WTC11 (cell line): ENCODE measurements at places on chromosomes 3 and 15.

GRCh38 chr3:69160525-69160924 is 38.1 kb upstream of the LMOD3 start:
- no peak for DNase-seq

GRCh38 chr3:149655826-149656574 is 1.8 kb downstream of the WWTR1 start:
- DNase-seq: no peak

DNA sequence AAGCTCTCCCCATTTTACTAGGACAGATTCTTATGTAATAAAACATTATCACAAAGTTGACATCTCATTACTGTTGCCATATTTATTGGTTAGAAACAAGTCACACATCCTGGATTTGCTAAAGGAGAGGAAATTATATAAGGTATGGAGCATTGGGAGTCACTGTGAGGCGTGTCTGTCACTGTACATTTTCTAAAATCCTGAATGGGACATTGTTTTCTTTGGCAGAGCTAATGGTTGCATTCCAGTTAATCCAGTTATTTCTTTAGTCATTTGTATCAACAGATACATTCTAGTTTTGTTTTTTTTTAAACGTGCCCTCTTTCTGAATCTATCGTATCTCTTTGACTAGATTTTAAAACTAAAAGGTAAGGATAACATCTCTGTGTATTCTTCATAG is 70.2 kb upstream of the MITF start:
- DNase-seq: no peak

DNA sequence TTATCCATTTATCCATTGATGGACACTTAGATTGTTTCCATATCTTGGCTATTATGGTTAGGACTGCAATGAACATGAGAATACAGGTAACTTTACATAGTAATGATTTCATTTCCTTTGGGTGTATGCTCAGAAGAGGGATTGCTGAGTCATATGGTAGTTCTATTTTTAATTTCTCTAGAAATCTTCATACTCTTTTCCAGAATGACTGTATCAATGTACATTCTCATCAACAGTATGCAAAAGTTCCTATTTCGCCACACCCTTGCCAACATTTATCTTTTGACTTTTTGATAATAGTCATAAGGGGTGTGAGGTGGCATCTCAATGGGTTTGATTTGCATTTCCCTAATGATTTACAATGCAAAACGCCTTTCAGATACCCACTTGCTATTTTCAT is 6.2 kb upstream of the NIPA1 start:
- no peak for DNase-seq

DNA sequence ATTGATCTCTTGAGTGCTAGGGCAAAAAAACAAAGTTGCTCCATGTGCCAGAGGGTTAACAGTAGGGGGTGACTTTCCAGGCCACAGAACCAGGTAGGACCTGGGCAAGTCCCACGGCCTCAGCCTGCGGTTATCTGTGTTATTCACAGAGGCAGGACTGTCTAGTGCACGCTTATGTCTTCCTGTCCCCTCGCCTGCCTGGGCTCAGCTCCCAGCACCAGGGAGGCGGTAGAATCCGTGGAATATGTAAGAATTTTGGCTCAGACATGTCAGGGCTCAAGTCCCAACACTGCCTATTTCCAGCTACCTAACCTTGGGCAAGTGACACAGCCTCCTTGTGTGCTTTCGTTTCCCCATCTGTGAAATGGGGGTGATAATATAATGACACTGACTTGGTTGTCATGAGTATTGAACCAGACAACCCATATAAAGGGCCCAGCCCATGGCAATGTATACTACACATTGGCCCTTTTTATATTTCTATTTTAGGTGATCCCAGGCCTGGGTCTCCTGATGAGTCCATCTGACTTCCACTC is 44.3 kb upstream of the FLNB start:
- no peak for DNase-seq

- no peak for DNase-seq
Observed at GRCh38 chr3:52614689-52615088, 71.0 kb downstream of the PBRM1 start.

DNA sequence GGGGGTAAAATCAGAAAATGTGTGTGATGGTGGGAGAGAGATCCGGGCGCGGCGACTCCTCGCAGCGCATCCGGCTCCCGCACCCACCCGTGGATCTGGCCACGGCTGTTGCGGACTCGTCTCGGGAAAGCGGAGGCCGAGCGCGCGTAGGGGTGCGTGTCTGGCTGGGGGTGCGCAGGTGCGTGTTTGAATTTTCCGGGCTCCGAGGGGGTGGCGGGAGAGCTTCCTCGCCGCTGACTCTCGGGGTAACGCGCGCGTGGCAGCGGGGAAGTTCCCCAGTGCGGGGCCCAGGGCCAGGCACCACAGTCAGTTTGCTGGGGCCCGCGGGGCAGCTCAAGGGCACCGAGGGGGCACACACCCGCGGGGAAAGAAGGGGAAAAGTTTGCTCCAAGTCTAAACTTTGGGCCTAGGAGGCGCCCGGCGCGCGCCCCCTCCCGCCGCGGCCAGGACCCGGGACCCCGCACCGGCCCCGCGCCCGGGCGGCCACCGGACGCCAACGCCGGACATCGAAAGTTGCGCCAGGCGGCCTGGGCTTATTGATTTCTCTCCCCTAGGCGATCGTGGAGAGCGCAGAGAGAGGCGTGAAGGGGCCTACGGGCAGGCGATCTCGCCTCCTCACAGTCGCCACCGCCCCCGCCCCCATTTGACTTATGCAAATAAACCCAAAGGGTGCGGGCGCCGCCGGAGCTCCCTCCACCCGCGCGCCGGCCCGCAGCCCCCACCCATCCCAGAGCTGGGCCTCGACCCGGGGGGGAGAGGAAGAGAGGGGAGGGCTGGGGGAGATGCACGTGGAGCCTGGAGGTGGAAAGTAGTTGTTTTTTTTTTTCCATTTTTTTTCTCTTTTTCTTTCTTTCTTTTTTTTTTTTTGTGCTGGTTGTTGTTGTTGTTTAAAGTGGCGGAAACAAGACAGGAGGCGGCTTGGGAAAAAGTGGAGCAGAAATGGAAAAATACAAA is 639 bp downstream of the FOXP1 start:
- DNase-seq: peak; percentile 79

- DNase-seq: no peak
Observed at GRCh38 chr3:126889276-126890201, 93.4 kb upstream of the PLXNA1 start.

DNA sequence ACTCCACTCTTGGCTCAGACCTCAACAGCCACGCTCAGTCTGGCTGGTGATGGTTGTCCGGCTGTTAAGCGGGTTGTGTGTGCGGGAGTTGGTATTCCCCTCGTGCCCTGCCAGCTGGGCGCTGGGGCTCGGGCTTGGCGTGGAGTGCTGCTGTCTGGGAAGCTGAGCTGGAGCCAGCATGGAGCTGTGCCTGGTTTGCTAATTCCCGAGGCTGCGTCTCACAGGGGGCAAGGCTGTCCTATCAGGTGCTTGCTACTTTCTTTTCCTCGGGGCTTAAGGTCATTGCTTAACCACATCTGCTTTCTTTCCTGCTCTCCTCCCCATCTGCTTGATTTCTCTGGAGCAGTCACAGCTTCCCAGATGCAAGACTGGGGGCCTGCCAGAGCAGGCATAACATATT is 29.9 kb downstream of the PDIA5 start:
- DNase-seq: no peak

GRCh38 chr3:69080233-69080920 is at the start of gene UBA3:
Gene UBA3 (minus strand): TSS chr3:69080365. CDS start chr3:69080353, 12 bp downstream.
- peak; percentile 88 for DNase-seq

DNA sequence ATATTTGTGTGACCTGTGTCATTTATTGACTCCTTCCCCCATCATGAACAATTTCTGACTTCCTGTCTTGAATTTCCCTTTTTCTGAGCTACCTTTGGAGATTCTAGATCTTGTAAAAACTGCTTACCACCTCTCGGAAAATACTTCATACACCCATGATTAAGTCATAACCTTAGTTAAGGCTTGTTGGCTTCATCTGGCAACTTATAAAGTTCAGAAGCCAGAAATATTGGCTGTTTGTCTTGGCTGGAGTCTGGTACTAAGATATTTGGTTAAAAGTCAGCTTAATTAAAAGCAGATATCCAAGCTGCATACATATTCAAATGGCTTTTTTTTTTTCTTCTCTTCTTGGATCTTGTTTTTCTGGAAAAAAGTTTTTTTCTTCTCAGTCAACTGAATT is 37.3 kb upstream of the B3GALNT1 start:
- no peak for DNase-seq

- DNase-seq: no peak
Observed at GRCh38 chr3:117856354-117856753, 1146.8 kb downstream of the TUSC7 start.

- DNase-seq: no peak
Observed at GRCh38 chr3:56137415-56137814, 330.9 kb downstream of the ERC2 start.

DNA sequence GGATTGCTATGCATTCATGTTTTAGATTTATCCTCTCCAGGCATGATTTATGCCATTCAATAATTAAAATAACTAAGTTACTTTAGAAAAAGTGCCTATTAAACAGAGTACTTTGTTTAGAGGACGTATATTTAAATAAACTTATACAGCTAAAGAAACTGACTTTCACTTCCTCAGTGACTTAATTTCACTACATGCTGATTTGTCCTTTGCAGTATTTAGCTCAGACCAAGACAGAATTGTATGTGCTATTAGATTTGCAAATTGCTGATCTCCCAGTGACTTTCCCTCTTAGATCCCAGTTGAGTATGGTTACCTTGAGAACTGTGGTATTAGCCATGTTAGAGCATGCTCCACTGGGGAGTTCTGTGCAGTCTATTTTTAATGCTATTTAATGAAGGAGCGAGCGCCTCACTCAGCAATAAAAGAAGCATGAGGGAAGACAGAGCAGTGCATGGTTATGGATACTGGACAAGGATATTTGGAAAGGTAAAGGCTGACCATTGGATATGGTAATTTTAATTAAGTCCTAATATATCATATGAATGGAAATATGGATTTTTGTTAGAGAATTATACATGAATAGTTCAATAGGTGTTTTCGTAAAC is 2.7 kb downstream of the ARPP21 start:
- DNase-seq: no peak

DNA sequence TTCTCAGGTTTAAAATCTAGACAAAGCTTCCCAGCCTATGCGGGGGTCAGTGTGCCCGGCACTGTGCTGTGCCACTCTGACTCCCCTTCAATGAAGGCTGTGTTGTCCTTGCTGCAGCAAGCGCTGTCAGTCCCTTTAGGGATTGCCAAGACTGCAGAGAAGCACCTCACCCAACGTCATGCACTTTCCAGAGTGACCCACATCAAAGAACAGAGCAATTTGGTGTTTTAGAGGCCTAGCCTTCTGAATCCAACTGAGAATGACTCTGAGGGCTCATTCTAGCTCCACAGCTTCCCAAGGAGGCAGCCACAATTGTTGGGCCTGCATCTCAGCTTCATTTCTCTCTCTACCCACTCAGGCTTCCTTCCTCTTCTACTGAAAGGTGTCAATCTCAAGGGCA is 26.4 kb downstream of the SLC9A9 start:
- no peak for DNase-seq

DNA sequence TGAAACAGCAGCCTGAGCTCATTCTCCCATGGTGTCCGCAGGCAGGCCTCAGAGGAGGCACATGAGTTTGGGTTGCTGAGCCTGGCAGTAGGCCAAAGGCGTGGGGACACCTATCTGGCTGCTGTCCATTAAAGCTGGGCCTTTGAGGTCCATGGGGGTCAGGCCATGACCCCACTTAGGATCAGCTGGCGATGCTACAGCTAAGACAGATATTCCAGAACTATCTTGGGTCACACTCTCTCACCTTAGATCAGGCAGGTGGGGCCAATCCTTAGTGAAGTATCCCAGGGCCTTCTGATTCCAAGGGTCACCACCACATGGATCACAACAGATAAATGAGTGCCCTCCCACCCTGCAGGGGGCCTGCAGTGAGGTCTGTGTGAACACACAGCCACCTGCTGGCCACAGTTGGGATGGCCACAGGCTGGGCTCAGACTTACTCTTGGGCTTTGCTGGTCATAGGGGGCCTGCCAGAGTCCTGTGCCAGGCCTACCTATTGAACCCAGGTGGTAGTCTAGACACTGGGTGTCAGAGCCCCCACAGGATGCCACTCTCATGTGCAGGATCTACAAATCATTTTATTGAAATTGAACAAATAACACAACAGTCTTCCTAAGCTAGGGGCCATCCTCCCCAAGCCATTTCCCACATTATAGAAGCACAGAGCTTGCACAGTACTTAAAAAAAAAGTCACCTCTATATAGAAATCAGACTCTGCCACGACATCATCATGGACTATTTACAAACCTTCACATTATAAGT is 2.0 kb upstream of the HYAL2 start:
- peak; percentile 94 for DNase-seq

DNA sequence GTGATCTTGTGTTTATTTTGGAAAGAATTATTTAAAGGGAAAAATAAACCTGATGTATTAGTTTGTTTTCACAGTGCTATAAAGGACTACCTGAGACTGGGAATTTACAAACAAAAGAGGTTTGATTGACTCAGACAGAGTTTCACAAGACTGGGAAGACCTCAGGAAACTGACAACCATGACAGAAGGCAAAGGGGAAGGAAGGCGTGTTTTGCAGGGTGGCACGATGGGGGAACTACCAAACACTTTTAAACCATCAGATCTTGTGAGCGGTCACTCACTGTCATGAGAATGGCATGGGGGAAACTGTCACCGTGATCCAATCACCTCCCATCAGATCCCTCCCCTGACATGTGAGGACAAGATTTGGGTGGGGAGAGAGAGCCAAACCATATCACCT is 87.0 kb downstream of the TP63 start:
- no peak for DNase-seq

DNA sequence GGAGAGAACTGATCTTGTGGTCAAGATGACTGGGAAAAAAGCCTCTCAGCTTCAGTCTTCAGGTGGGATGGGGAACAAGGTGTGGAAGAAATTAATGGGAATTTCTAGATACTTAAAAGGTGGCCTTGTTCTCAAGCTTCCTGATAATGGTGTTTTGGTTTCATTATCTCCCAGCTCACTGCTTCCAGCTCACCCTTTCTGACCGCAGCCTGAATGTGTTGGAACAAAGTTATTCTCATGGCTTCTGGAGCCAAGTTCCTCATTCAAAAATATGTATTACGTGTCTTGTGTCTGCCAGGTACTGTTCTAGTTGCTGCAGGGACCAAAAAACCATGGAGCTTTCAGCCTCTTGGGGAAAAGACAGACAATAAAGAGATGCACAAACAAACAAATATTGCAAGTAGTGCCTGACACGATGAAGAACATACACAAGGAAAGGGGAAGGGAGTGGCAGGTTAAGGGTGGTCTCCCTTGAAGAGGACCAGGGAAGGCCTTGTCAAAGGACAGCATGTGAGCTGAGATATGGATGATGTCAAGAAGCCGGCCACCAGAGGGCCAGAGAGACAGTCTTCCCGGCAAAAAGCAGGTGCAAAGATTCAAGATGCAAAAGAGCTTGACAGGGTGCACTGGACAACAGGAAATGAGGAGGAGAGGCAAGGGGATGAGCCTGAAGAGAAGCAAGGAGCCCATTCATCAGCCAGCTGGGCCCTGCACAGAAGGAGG is 35.5 kb downstream of the ARRDC4 start:
- peak; percentile 38 for DNase-seq

GRCh38 chr3:71135373-71136088 is 448.0 kb downstream of the FOXP1 start:
- no peak for DNase-seq

GRCh38 chr3:64878362-64878761 is 190.6 kb upstream of the ADAMTS9 start:
- DNase-seq: no peak

- no peak for DNase-seq
Observed at GRCh38 chr15:40053831-40054604, 15.0 kb upstream of the SRP14 start.
